ENCODE measurements at places on chromosomes 7 and 10.

- no peak for DNase-seq
Observed at GRCh38 chr10:71868192-71868697, 17.2 kb upstream of the PSAP start.

GRCh38 chr10:99629625-99629978 lies 9.4 kb upstream of the SLC25A28 start:
- no peak for DNase-seq

DNA sequence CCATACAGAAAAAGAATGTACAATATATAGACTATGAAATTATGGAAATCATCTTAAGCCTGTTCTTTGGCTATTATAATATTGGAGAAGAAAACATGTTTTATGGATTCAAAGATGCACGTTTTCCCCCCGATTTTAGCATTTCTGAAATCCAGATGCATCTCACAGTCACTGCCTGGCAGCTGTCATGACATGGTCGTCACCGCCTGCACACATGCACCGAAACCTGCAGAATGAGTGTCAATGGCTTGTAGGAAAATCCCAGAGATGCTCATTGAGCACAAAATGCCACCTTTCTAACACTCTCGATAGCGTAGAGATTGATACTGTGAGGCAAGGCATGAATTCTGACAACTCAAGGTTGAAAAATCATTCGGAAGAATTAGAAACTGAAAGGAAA lies 115.5 kb downstream of the TAF3 start:
- no peak for DNase-seq

DNA sequence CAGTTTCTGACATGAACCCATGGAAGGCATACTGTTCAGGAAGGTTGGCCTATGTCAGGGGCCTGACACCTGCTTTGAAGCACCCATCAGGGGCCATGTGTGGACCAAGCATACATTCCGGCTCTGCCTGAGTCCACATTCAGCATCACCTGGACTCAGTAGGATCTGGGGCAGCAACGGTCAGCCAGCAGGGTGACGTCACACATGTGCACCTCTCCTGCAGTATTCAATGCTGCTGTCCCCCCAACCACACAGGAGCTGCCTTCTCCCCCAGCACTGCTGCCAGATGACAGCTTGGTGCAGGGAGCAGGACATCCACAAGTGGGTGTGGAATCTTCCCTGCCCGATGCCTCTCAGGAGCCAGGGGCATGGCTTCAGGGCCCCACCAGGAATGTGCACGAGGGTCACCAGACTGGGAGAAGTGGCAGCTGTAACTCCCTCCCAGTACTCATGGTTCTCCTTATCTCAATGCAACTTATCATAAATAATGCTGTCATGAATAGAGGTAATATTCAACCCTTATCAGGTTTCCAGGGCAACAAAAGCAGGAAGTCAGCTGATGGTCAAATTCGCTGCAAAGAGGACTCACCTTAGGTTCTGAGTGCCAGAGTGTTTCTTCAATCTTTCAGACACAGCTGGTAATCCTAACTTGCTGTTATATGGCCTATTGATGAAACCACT lies 292.9 kb downstream of the PAXIP1 start:
- no peak for DNase-seq

DNA sequence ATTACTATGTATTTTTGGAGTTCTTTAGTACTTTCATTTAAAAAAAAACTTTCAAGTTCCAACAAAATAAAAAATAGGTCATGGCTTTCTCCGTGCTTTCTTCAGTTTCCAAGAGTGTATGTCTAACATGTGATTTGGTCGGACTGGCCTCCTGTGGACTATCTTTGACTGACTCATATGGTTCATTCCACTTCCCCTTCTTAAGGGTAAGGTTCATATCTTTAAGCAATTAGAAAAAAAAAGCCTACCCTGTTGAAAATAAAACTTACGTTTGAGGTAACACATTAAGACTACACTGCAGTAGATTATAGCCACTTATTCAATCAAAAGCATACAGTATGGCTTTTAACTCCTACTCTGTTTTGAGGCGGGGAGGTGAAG lies 112.8 kb upstream of the AHR start:
- DNase-seq: no peak

DNA sequence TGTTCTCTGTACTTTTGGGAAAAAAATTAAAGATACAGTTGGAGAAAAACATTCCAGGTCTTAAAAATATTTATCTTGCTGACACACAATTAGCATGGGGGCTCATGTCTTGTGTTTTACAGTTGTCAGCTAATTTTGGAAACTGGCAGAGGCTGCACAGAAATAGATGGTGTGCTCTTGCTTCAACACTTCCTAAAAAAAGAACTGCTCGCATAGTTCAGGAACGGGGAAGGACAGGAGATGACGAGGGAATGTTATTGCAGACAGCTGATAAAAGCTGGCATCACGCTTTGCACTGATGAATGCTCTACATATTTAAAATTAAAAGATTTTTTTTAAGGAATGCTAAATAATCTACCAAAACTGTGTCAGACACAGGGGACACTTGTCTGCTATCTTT lies 103.5 kb upstream of the CELF2 start:
- no peak for DNase-seq

DNA sequence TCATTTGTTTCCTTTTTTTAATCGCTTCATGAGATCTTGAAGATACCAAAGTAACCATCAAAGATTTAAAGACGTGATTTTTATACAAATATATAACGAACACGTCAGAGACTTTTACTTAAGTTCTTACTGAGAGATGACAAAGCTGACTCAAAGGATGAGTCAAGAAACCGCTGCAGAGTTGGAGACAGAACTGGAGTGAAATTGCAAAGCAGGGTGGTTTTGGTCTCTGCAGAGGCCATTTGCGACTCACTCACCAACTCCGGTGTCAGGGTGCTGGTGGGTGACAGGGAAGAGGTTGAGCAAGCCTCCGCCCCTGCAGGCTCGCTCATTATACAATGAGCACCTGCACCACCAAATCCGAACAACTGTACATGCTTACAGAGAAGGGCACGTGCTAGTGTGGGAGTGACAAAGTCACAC lies 75.2 kb downstream of the DNAJB6 start:
- DNase-seq: no peak

- DNase-seq: no peak
Observed at GRCh38 chr7:142412551-142413193, 154.8 kb upstream of the PRSS58 start.

DNA sequence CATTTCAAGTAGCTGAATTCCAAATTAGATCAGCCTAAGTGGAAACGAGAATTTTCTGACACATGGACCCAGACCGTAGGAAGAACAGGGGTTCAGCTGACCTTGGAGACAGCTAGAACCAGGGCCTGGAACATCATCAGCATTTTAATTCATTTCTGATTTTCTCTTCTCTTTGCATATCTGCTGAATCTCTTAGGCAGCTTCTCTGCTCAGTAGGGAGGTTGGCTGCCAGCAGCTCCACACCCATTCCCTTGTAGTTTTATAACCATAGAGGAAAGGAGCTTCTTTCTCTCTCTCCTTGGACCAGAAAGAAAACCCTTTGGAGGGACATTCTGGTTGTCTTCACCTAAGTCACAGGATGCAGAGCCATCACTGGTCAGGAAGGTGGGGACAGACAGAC lies 36.0 kb downstream of the LMTK2 start:
- no peak for DNase-seq

DNA sequence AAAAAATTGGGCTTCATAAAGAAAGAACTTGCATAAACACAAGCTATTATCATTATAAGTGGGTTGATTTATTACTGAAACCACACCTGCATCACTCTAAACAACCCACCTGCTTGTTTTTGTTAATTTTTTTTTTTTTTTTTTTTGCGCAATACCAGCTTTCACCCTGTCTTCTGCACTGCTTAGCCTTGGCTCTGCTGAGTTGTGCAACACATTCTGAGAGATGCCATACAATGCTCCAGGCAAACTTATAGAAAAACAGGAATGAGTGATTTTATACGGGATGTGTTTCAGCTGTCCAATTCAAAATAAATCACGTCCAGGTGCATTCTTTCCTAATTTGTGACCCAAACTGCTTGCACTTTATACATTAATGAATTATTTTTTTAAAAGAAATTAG lies 923.6 kb downstream of the GATA3 start:
- DNase-seq: no peak

DNA sequence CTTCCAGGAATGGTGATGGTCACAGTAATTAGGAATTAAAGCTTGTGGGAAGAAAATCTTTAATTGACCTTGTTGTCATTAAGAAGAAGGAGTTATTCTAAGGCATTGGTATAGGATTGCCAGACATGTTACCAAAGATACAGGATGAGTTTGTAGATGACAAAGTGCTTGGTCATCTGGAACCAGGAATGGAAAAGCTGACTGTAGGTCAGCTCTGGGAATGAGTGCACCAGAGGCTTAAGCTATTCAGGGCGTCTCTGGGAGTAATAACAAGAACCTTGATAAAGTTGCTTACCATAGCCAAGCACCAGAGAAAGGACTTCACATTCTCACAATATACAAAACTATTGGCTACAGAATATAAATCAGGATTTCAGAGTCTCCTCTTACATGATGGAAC lies 89.0 kb downstream of the PHTF2 start:
- no peak for DNase-seq

DNA sequence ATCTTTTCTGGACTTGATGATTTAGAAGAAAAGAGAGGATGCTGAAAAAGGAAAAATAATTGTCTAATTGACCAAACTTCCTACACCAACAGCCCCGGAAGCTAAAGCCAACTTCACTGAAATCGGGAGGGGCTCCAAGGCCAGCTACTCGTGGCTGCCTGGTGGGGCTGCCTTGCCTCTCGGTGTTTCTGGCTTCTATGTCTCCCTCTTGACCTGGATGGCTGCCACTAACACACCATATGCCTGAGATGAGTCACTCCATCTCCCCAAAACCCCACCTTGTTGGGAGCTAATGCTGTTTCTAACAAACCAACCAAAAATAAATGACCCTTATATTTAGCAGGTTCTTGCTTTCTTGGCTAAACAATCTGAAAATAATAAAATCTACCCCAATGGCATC lies 87.6 kb upstream of the AFAP1L2 start:
- DNase-seq: no peak

- DNase-seq: no peak
Observed at GRCh38 chr10:9608602-9609001, 1409.1 kb upstream of the CELF2 start.

DNA sequence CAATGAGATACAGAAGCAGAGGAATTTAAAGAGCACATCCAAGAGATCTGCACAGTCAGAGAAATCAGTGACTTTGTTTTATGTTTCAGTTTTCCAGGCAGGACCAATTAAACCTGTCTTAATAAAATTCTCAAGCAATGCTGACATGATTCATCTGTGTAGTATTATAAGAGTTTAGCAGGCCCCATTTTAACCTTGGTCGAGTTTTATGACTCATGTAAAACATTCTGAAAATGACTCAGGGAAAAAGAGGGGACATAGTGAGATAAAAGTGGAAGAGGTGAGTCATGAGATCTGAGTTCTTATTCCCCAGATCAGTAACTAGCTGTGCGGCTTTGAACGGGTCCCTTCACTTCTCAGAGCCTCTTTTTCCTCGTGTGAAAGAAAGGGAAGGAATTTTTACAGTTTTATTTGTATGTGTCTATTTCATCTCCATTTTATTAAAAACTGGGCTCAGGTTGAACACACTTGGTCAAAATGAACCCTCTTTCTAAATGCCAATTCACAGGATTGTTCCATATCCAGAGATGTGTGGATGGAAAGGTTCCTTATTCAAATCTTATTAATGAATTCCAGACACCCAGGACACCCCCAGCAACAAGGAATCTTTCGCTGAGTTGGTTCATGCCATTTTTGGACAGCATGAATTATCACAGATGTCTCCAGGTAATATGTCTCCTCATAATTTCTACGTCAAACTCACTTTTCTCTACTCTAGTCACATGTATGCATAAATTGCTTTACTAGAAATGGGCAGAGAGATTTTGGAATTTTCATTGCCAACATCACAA lies 143.2 kb downstream of the JAZF1 start:
- no peak for DNase-seq

GRCh38 chr7:107946451-107946850 lies 55.5 kb downstream of the DLD start:
- no peak for DNase-seq

GRCh38 chr10:61592581-61592980 lies 70.1 kb upstream of the CABCOCO1 start:
- no peak for DNase-seq

DNA sequence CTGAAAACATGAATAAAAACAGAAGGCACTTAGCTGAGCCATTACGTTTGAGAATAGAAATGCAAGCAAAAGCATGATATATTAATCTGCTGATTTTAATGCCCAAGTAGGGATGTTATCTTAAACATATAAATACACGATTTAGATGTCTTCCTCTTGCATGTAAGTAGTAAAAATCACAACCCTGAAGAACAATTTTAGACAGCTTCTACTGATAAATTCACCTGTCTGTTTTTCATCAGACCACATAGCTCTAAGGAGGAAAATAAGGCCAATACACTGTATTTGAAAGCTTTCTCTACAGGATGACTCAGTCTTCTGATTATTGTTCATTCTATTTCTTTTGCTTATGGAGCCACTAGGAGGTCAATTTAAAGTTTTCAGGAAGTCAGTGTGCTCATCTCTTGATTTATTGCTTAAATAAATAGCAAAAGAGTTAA lies 210.9 kb upstream of the CHRM2 start:
- DNase-seq: no peak

GRCh38 chr7:75033064-75033463 lies 40.5 kb downstream of the RCC1L start:
- DNase-seq: no peak

DNA sequence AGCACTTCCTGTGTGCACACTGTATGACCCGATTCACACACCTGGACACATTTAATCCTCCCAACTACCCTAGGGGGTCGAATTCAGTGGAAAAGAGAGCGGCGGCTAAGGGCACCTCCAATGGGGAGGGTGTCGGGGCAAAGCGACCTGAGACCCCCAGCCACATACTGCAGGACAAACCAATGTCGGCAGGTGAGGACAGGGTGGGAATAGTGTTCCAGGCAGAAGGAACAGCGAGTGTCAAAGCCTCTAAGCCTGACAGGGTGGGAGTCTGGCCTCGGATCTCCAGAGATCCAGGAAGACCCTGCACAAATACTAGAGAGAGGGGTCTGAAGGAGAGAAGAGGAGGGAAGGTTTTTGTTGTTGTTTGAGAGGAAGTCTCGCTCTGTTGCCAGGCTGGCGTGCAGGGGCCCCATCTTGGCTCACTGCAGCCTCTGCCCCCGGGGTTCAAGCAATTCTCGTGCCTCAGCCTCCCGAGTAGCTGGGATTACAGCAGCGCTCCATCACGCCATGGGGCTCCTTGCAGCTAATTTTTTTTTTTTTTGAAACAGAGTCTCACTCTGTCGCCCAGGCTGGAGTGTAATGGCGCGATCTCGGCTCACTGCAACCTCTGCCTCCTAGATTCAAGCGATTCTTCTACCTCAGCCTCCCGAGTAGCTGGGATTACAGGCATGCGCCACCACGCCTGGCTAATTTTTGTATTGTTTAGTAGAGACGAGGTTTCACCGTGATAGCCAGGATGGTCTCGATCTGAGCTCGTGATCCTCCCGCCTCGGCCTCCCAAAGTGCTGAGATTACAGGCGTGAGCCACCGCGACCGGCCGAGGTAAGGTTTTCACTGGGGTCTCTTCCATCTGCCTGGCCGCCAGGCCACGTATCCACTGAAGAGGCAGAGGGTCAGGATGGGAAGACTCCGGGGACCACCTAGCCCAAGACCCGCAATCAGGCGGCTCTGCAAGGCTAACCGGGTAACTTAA lies 1.2 kb upstream of the ARPC1B start:
- no peak for DNase-seq

- no peak for DNase-seq
Observed at GRCh38 chr10:90738885-90739284, 119.0 kb downstream of the HTR7 start.

- DNase-seq: no peak
Observed at GRCh38 chr10:70906031-70906783, 17.8 kb upstream of the PCBD1 start.

- DNase-seq: no peak
Observed at GRCh38 chr10:65482848-65483247, 1443.0 kb upstream of the LRRTM3 start.

- DNase-seq: no peak
Observed at GRCh38 chr10:54137396-54137795, 663.6 kb downstream of the PCDH15 start.

All from stimulated activated CD4-positive, alpha-beta T cell treated with anti-CD3 and anti-CD28 coated beads, Interleukin-15, amount 100 ng/mL, for 1 hour (primary cell).